CD4-positive, alpha-beta T cell treated with Interleukin-15 for 1 hour (primary cell): ENCODE measurements at places on chromosomes 6 and 20.

DNA sequence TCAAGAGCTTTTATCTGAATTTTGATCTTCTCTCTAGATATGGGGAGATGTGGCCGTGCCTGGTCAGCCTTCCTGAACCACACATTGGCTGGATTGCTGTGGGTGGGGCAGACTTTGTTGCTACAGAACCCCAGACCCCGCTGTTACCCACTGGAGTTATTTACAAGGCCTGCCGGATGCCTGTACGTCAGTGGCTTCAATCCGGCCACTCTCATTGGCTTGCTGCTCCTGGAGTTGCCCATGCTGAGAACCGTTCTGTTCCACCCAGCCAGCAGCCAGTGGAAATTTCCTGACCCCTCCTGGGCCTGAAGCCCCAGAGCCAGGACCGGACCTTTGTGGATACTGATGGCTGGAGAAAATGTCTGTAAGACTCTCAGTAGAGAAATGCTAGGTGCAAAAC, 101.9 kb downstream of the TFAP2C start:
- no peak for DNase-seq

- peak; percentile 23 for DNase-seq
Observed at GRCh38 chr6:156396068-156396771, 381.0 kb upstream of the ARID1B start.

GRCh38 chr20:61922411-61922810, 143.3 kb downstream of the TAF4 start:
- DNase-seq: no peak

DNA sequence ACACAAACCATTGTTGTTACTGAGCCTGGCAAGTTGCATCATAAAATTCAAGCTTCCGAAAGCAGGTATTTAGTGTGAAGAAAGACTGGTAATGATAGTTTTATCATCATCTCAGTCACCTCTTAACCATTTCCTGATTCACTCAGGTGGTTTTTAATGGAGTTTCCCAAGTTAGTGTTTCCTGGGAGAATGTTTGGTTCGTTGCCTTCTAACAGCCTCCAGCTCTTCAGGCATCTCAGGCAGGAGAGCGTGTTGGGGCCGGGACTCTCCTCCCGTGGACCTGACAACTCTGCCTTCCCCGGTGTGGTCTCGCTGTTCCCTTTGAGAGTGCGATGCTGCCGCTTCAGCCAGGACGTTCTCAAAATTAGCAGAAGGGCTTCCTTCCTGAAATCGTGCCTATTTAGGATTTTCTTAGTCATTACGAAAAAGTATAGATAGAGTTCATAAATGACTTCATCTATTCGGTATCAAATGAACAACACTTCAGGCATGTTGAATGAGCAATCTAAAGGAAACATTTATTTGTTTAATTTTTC, 105.0 kb upstream of the QKI start:
- DNase-seq: no peak

DNA sequence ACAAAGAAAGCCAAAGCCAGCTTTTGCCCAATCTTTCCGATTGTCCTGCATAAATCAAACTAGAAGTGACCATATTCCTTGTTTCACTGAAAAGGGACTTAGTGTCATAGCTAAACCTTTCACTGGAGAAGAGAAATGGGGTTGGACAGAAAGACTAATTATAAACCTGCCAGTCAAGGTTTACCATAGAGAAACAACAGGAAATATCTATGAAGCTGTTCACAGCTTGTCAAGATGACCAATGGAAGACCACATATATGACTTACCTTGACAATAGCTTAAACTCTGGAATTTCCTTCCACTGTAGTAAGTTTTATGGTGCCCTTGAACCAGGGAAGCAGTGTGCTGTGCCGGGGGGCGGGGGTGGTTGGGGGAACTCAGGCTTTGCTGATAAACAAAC, 107.7 kb upstream of the PHACTR1 start:
- no peak for DNase-seq

DNA sequence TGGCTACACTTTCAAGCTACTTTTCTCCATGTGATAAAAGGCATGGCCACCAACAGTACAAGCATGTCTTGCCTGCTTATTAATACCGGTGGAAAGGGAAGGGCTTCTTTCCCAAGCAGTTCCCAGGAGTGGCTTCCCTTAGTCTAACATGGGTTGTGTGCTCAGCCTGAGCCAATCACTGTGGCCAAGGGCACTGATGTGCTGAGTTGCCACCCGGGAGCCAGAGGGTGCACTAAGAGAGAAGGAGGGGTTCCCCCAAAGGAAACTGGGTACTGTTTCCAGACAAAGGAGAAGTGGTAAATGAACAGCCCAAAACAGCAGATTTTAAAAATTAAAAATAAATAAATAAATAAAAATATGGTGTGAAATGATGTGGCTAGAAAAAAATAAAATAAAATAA, 68.5 kb downstream of the BANF2 start:
- no peak for DNase-seq

GRCh38 chr20:10781526-10781925, 107.7 kb upstream of the JAG1 start:
- DNase-seq: no peak

GRCh38 chr6:33453393-33454008, 875 bp upstream of the ZBTB9 start:
- no peak for DNase-seq

- DNase-seq: no peak
Observed at GRCh38 chr20:62723351-62723750, 14.7 kb downstream of the NTSR1 start.

GRCh38 chr20:43507150-43508080, at the start of gene L3MBTL1:
TSS of gene L3MBTL1 (plus strand) at chr20:43507697. CDS start at chr20:43513504, 5,807 bp downstream.
- DNase-seq: no peak

- peak; percentile 21 for DNase-seq
Observed at GRCh38 chr6:14634072-14634471, 516.5 kb downstream of the CD83 start.

- DNase-seq: no peak
Observed at GRCh38 chr6:75524322-75524972, 30.8 kb upstream of the FILIP1 start.

GRCh38 chr6:105087571-105088211, 92.1 kb downstream of the POPDC3 start:
- DNase-seq: no peak

- DNase-seq: no peak
Observed at GRCh38 chr20:40080041-40080652, 608.9 kb downstream of the MAFB start.

GRCh38 chr6:3359101-3359752, 97.6 kb downstream of the SLC22A23 start:
- DNase-seq: no peak

- no peak for DNase-seq
Observed at GRCh38 chr20:17377231-17377630, 150.4 kb downstream of the PCSK2 start.

DNA sequence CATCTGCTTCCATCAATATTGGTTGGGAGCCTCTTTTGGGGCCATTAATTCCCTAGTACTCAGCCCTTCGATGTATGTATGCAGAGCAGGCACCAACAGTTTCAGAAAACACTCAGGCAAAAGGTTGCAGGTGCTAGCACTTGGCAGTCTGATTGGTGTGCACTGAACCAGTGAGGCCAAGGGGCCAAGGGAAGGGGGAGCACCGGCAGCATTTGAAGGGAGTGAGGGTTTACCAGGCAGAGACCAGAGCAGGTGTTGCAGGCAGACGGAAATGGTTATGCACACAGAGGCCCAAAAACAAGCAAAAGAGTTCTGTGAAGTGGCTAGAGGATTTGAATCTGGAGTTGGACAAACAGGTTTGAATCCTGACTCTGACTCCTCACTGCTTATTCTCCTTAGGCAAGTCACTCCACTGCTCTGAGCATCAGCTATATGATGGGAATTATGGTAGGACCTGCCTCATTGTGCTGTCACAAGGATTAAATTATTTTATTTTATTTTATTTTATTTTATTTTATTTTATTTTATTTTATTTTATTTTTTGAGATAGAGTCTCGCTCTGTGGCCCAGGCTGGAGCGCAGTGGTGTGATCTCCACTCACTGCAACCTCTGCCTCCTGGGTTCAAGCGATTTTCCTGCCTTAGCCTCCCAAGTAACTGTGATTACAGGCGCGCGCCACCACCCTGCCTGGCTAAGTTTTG, 58.1 kb upstream of the SHLD1 start:
- peak; percentile 67 for DNase-seq

DNA sequence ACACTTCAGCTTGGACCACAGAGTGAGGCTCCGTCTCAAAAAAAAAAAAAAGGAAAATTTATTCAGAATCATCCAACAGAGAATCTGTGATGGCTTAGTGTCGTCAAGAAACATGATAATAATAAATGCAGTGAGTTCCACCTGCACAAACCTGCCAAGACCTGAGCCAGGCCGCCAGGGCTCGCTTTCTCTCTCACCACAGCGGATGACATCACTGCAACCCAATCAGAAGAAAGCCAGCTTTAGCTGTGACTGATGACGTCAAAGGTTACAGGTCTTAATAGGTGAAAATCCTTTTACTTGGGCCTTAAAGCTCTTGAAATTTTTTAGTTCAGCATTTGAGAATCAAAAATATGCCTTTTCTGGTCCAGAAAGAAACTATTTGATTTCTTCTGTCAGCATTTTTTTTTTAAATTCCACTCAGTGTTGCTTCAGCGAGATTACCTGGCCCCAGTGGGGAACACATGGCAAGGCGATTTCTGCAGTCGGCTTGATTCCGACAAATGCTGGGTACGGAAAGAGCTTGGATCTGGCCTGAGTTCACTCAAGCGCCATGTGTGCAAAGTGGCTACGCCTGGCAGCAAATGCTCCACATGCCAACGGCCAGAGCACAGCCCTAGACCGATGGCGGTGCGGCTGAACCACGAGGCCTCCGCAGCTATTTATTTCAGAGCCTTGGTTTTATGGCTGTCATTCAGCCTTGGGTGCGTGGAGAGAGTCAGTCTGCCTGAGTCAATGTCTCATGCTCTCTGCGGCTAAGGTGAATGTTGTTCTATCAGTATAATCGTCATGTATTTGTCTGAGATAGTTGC, 105.7 kb upstream of the QKI start:
- no peak for DNase-seq

DNA sequence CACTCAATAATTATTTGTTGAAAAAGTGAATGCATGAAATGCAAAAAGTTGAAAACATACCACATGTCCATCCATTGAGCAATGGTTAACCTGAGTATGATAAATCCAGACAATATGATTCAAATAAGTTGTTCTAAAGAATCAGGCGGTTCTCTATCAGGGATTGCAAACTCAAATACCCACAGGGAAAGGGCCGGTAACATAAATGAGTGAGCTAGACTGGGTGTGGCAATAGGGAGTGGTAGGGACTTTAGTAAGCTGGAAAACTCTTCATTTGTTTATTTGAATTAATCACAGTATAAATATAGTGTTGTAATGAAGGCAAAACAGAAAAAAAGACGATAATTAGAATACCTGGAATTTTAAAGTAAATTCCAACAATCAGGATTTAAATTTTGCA, 106.3 kb downstream of the BCAS1 start:
- DNase-seq: no peak

- no peak for DNase-seq
Observed at GRCh38 chr6:158467923-158468322, 92.0 kb upstream of the TMEM181 start.

GRCh38 chr20:50636601-50637540, 54.5 kb downstream of the RIPOR3 start:
- no peak for DNase-seq

GRCh38 chr20:62177307-62177706, 5.5 kb upstream of the MTG2 start:
- peak; percentile 9 for DNase-seq
